ENCODE measurements at places on chromosomes 1 and 21.
A peak's percentile ranks its signal among the peaks of the same experiment; 100 is the strongest.

DNA sequence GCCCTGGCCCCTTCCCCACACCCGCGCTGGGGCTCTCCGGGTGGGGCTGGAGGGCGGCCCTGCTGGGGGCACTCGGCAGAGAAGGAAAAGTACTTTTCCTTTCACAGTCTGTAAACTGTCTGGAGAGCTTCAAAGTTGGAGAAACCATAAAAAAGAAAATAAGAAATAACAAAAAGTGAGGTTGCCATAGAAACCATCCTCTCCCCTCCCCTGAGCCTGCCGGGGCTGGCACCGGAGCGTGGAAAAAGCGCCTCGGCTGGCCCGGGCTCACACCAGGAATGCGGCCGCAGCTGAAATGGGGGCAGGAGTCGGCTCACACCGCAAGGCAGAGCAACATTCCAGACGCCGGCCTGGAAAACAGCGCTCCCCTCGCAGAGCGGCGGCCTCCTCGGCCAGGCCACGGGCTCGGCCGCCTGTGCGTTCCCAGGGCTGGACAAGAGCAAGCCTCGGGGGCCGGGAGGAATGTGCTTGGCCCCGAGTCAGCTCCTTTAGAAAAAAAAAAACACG is 69.2 kb downstream of the MORN1 start:
- no peak for DNase-seq

DNA sequence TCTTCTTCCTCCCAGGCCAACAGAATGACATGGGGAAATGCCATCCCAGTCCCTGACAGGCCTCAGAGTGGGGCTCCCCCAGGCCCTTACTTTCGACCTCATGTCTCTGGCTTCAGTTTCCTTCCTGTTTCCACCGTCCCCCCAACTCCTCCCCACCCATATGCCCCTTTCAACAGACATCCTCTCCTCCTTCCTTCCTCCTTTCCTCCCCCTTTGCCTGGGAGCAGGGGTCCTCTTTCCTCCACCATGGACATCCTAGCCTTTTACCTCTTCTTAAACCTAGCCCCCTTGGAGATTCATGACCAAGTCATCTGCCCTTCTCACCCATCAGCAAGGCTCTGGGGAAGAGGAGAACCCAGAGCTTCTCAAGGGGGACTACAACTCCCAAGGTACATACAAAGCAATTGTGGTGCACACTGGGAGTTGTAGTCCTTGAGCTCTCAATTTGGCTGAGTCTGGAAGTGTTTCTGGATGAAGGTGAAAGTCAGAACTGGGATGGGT is 4.0 kb downstream of the ZBTB7B start:
- DNase-seq = no peak

GRCh38 chr1:115090540-115090939 is 1.2 kb upstream of the TSPAN2 start:
- DNase-seq = no peak

DNA sequence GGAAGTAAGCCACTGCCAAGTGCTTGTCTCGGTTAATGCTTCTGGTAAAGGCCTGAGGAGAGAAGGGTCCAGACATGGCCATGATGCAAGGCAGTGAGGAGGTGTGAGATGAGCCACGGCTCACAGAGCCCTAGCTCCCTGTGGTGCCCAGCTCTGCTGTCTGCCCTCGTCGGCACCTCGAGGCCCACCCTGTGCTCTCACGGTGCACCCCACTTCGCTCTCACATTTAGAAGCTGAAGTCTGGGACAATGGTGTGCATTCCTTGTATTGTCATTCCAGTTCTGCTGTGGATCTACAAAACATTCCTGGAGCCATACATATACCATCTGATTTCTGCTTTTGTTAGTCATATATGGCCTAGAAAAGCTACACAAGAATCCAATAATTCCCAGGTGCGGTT is 3.3 kb downstream of the NCF2 start:
- no peak for DNase-seq

GRCh38 chr1:1614204-1614953 is 921 bp upstream of the MIB2 start:
- DNase-seq = peak; percentile 33

- no peak for DNase-seq
Measured at GRCh38 chr1:174883409-174883808, 116.3 kb upstream of the CACYBP start.

GRCh38 chr1:54481201-54481884 is 66.7 kb upstream of the ACOT11 start:
- no peak for DNase-seq

DNA sequence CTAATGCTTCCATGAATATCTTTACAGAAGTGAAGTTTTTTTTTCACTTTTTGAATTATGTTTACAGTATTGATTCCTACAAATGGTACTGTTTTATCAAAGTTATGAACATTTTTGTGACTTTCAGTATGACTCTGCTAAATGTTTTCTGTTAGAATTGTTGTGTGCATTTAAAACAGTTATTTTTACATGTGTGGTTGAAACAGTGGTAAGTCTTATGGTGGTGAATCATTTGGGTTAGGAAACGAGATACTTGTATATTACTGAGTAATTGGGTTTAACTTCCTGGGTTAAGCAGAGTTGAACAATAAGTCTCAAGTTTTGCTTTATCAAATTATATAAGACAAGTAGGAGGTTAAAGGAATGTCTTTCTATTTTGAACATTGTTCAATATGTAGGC is 66.8 kb downstream of the VPS13D start:
- DNase-seq = peak; percentile 49

GRCh38 chr1:147750618-147751217 is 9.7 kb downstream of the GJA5 start:
- DNase-seq = no peak

GRCh38 chr1:240426051-240426450 is 185.9 kb downstream of the GREM2 start:
- DNase-seq = no peak

- peak; percentile 33 for DNase-seq
Measured at GRCh38 chr1:147640553-147641165, 29.7 kb downstream of the ACP6 start.

GRCh38 chr1:201226859-201227488 is 36.4 kb downstream of the IGFN1 start:
- DNase-seq = no peak

GRCh38 chr1:224696891-224697765 is 81.0 kb downstream of the CNIH3 start:
- DNase-seq = no peak

DNA sequence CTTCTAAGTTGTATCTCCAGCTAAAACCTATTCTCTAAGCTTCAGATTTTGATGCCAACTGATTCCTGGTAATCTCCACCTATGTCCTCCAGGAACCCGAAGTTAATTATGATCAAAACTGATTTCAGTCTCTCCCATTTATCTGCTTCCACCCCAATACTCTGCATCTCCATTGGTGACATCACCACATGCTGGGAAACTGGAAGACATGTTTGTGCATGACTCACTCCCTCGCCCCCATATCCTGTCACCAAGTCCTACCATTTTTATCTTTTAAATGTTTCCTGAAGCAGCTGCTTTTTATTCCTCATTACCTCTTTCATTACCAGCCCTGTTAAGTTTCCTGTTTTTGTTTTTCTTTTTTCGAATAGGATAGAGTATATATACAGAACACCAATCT is 228.5 kb downstream of the LRRC40 start:
- DNase-seq = no peak

DNA sequence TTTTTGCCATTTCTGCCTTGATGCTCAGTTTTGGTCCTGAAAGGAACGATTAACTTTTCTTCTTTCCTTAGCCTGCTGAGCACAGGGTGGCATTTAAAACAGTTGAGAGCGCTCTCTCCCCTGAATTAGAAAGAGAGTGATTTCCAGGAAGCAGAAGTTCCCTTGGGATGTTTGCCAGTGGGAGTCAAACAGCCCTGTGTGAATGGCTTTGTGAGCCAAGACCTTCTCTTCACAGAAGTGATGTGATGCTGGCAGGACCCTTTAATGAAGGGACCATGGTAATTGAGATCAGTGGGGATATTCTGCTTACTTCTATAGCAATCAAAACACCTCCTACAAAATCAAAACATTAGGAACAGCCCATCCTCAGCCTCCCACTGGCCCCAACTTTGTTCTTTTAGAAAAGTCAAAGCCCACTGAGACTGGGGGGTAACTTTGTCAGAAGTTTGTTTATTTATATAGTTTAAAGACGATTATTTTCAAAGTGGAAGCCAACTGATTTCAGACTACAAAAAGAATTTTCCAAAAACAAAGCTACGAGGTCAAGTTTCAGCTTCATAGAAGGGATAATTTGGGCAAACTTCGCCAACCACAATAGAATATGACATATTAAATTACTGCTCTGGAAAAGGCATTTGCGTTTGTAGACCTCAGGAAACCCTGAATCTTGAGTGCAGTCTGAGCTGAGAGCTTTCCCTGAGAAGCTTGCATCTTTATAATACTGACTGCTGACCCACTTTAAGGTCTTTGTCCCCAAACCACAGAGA is 122.7 kb downstream of the GABPA start:
- no peak for DNase-seq

DNA sequence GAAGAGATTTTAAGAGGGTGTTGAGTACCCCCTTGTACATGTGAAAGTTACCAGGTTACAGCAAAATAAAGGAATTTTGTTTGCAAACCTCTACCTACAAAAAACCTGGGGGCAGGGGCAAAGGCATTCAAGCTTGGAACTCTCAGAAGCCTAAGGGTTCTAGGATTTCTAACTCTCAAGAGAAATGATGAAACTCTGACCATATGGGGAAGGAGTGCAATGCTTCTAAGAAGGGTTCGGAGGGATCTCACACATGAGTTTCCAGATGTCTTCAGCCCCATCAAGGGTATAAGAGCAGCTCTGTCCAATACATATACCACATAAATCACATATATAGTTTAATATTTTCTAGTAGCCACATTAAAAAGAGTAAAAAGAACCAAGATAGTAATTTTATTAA is 7.3 kb upstream of the FCGR2A start:
- DNase-seq = no peak

- DNase-seq = no peak
Measured at GRCh38 chr1:26302733-26303405, 3.6 kb downstream of the UBXN11 start.

DNA sequence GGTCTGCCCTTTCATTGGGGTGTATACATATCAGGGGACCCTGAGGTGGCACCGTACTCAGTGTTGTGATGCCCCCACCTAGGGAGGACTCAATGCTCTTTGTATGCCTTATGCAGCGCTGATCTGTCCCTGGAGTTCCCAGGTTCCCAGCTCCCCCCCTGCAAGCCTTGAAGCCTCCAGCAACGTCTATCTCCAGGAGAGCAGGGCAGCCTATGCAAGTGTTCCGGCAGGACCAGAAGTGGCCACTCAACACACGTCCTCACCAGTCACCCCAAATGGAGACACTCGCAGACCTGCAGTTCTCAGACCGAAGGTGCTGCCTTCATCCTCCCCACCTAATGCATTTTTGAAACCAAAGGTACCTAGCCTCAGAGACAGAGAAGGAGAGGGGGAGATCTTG is 25.2 kb upstream of the CNTN2 start:
- DNase-seq = no peak

DNA sequence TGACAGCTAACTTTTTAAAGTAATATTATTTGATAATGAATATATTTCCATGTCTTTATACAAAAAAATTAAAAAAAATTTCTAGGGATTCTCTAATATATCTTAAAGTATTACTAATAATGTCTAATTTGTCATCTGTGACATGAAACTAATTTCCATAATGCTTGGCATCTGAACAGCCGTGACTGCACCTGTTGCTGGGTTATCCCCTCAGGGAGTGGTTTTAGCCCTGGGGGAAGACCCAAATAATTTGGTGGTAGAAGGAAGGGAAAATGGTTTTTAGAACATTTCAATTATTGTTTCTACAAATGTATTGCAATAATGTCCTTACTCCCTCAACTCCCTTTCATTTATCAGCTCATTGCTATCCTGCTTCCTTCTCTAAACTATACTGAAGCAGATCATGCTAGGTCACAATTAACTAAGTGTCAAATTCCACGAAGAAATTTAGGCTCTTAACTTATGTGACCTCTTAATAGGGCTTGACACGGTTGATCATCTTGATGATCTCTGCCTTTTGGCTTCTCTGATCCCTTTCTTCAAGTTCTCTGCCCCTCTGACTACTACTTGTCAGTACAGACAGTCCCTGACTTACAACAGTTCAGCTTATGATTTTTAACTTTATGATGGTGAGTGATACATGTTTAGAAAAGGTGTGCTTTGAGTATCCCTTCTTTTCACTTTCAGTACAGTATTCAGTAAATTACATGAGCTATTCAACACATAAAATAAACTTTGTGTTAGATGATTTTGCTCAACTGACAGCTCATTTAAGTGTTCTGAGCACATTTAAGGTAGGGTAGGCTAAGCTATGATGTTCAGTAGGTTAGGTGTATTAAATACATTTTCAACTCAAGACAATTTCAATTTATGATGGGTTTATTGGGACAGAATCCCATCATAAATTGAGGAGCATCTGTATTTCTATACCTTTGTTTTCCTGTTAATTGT is 26.4 kb upstream of the DPH5 start:
- no peak for DNase-seq

DNA sequence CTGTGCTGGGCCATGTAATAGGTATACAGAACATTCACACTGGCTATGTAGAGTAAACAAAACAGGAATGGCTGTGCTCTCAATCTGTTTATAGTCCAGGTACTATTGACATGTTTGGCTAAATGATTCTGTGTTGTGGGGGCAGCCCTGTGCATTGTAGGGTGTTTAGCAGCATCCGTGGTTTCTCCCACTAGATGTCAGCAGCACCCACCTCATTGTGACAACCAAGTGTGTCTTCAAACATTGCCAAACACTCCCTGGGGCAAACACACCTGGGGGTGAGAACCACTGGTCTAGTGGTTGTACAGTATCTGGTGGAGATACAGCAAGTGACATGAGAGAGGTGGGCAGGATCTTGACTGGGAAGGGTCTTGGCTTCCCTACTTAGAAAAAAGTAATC is 80.4 kb upstream of the SPATA6 start:
- DNase-seq = no peak

DNA sequence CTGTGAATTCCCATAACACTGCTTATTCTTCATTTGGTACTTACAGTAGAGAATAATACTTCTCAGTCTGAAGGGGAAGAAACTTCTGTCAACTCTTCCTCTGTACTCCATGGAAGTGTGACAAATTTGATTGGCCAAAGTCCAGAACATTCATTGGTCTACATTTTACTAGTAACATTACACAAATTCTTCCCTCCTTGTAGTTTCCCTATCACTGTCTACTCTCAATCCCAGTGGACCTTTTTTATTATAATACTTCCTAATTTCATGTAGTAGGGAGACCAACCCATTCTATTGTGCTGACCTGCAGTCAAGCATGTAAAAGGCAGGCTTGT is 74.7 kb downstream of the ALG6 start:
- no peak for DNase-seq

DNA sequence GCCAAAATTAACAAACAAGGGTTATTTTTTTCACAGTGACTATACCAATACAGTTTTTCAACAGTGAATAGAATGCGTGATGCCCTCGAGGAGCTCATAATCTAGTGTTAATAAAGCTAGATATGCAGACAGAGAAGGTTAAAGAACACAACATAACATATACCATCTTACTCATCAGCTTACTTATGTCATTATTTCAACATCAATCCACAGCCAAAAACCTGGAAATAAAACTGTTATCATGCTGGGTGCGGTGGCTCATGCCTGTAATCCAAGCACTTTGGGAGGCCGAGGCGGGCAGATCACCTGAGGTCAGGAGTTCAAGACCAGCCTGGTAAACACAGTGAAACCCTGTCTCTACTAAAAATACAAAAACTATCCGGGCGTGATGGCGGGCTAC is 6.1 kb downstream of the STX6 start:
- no peak for DNase-seq

- no peak for DNase-seq
Measured at GRCh38 chr1:111736548-111737215, 2.5 kb downstream of the INKA2 start.
